Retinal pigment epithelial cell (primary cell): ENCODE measurements at places on chromosomes 2 and 18.
A peak's percentile ranks its signal among the peaks of the same experiment; 100 is the strongest.

- DNase-seq = no peak
These were observed 104.9 kb downstream of the CERS6 start for GRCh38 chr2:168560817-168561499.

DNA sequence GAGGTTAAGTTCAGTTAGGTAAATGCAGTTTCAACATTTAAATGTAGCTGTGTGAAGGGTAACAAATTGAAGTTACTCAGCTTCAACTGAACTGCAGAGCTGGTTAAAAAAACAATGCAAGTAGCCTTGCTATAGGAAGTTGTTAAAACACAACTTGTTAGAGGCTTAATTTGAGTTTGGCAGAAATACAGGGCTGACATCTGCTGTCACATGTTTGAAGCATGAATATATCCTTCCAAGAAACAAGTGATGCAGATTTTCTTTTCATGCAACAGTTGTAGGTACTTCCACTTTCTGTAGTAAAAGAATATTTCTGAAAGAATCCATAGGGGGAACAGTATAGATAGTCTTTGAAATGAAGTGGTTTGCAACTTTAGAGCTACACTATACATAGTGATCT is 208.7 kb upstream of the RASGRP3 start:
- no peak for DNase-seq

- DNase-seq = no peak
These were observed 33.0 kb upstream of the ST6GAL2 start for GRCh38 chr2:106919012-106919411.

DNA sequence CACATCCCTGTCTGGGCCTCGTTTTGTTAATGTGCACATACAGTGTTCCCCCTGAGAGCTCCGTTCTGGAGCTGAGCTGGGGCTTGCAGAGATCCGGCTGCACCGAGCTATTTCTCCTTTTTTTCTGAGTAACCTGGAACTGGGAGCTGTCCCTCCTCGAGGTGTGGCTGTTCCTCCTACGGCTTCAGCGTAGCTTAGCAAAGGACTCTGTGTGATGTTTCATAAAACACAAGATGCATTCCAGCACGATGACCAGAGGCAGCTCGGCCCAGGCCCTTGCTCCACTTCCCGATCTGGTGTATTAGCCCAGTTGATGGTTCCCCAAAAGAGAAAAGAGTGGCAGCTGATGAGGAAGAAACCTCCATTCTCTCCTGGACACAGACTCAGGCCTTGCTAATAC is 103.0 kb downstream of the FAM210A start:
- DNase-seq = no peak

- no peak for DNase-seq
These were observed 391.1 kb downstream of the ALK start for GRCh38 chr2:29530281-29530680.

DNA sequence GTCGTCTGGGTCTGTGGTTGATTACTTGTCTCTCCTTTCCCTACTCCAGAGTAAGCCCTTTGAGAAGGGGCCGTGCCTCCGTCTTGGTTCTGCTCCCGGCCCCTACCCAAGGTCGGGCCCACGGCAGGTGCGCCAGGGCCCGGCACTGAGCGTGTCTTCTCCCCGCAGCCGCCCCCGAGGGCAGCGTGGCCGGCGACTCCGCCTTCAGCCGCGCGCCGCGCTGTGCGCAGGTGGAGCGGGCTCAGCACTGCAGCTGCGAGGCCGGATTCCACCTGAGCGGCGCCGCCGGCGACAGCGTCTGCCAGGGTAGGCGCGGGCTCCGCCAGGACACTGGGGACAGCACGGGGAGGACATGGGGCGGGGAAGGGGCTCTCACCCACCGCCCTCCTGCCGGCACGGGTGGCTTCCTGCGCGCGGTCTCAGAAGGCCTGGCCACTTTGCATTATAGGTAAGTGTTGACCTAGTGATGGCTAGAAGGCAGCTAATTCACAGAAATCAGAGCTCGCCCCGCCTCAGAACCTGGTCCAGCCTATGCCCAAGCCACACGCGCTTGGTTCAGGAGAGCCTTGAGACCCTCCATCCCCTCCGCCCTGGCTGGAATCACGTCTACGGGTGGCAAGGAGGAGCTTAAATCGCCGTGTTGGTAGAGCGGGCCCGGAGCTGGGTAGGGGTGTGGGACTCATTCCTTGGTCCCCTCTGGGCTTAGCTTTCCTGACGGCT is 43.5 kb downstream of the FBLN7 start:
- DNase-seq = no peak

DNA sequence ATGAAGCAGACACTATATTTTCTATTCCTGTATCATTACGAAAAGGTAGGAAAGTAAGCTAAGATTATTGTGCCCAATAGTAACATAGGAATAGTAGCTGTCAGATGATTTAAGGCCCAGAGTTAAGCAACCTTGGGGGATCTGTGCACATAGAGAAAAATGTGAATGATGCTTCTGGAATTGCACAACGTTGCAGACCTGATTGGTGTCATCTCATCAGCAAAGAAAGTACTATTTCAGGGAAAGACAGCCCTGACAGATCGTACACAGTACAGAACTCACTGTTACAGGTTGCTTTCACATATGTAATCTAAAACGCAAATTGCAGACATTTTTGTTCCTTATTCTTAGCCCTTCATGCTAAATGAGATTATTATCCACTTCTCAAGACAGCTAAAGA is 535.9 kb downstream of the TRIB2 start:
- no peak for DNase-seq

- no peak for DNase-seq
These were observed 20.3 kb upstream of the KCNK3 start for GRCh38 chr2:26672112-26672817.

DNA sequence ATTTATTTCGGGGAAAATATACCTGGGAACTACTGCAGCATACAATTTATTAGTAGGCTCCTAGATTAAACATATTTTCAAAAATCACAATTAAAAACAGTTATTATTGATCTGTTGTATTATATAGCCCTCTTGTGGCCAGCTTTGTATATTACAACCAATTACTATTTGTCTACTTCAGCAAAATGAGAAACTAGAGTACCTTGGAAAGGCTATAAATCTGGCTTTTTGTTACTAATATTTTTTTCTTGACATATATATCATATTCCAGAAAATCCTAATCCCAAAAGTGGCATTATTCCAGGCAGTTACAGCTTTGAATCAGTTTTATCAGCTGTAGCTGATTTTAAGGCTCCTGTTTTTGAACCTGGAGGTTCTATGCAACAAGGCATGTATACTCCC is 101.2 kb downstream of the UBR3 start:
- peak; percentile 17 for DNase-seq

DNA sequence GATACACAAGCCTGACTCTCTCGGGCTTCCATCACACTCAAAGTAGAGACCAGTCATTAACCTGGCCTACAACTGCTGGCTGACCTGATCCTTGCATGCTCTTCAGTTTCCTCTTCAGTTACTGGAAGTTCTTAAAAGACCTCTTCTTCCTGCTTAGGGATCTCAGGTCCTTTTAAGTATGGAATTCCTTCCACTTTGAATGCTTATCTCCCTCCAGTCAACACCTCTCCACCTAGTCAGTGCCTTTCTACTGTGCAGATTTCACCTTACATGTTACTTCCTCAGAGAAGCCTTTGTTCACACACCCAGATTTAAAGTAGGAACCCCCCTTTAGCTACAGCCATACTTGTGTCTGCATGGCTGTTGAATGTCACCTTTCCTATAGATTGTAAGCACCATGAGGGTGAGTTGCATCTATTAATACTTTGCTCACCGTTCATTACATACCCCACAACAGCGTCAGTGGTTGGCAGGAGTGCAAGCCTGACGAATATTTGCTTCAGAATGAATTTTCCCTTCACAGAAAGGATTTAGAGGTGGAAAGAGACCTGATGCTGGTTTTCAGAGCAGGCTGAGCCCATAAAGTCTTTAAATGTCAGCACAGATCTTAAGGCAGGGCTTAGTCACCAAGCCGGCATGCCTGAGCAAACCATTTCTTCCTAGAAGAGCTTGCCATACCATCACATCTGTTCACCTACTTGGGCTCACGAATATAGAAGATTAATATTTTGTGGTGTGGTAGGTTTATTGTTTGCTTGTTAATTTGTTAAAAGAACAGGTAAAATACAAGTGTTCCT is 90.1 kb downstream of the ACVR1 start:
- peak; percentile 61 for DNase-seq

DNA sequence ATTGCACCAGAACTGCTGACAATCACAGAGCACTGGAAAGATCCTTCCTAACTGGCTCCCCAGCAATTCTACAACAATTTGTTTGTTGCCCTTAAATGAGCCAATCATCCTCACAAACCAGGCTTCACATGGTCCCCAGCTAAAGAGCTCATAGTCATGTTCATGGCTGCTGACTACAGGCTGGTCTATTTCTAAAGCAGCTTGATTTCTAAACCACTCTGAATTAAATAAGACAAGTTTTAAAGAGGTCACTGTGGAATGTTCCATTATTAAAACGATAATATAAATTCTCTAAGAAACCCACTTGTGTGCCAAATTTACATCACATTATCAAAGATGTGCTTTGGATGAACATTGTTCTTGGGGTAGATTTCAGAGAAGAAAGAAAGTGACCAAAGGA is 110.7 kb downstream of the COPS8 start:
- DNase-seq = no peak

DNA sequence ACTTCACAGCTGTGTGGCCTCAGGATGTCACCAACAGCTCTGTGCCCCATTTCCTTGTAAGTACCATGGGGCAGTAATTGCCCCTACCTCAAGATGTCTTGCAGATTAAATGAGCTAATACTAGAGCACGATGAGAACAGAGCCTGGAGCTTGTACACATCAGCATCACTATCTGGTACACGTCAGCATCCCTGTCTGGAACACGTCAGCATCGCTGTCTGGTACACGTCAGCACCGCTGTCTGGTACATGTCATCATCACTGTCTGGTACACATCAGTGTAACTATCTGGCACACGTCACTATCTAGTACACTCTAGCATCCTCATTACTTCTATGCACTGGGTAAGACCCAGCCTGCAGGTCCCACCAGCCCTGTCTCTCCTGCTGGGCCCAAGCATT is 37.2 kb downstream of the AQP12A start:
- DNase-seq = no peak

DNA sequence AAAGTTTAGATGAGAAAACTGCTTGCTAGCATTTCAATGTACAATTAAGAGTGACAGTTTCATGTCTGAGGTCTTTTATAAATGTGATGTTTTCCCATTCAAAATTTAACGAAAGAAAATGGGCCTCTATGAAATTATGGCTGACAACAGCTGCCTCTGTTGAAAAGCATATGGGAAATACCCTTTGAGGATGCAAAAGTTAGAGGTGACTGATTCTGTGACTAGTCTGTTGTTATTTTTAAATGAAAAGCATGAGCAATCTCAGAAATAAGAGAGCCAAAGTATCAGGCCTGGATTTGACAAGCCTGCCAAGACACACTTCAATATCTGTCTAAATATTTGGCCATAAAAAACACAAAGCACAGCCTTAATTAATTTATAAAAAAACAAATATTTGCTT is 580.8 kb downstream of the ERBB4 start:
- no peak for DNase-seq

GRCh38 chr18:23900994-23901393 is 113.6 kb upstream of the TTC39C start:
- no peak for DNase-seq

DNA sequence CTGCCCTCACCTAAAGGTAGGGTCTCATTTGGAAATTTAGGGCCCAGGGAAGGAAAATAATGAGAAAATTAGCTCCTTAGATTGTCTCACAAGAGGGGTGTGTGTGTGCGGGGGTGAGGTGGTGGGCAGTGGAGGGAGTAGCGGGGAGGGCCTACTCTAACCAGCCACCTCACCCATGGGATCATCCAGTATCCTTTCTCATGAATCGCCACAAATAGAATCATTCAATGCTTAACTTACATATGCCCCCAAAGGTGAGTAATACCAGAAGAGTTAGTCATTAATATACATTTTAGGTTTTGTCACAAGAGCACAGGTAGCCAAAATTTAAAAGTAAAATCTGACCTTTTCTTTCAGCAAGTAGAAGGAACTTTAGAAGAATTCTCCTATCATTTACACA is 122.1 kb downstream of the PLEKHM3 start:
- DNase-seq = no peak

GRCh38 chr2:105330681-105331375 is 1.3 kb upstream of the TGFBRAP1 start:
- DNase-seq = no peak

GRCh38 chr2:187640926-187641510 is 86.8 kb upstream of the TFPI start:
- no peak for DNase-seq

- peak; percentile 12 for DNase-seq
These were observed 305.0 kb upstream of the EPAS1 start for GRCh38 chr2:45992021-45992740.

- no peak for DNase-seq
These were observed 60.4 kb upstream of the SOS1 start for GRCh38 chr2:39181297-39181696.

- peak; percentile 93 for DNase-seq
These were observed 195.7 kb upstream of the FANCL start for GRCh38 chr2:58436872-58437271.

DNA sequence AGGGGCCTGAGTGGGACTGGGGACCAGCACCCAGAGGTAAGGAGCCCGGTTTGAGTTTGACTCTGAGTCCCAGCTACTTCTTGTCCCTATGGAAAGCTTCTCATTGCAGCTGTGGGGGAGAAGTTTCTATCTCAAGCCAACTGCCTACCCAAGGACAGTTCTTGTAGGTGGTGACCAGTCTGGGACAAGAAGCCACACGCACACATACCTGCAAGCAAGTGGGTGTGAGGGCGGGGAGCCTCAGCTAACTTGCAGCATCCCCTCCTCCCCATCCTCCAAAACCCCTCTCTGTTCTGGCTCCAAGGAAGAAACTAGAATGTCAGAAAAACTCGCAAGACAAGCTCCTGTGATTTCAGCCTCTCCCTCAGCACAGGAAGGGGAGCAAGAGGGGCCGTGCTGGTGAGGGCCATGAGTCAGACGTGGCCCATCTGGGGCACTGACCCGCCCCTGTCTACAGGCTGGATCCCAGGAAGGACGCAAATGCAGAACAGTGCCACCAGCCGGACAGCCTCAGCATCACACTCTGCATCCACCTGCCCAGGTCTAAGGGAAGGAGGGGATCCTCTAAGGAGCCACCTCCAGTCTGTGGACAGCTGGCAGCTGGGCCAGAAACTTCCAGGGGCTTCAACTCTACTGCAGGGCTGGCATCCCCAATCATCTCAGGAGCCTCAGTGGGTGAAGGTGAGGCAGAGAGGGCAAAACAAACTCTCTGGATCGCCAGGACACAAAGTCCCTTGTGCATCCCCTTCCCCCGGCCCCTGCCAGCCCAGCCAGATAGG is 103.4 kb downstream of the TNS1 start:
- DNase-seq = peak; percentile 44

DNA sequence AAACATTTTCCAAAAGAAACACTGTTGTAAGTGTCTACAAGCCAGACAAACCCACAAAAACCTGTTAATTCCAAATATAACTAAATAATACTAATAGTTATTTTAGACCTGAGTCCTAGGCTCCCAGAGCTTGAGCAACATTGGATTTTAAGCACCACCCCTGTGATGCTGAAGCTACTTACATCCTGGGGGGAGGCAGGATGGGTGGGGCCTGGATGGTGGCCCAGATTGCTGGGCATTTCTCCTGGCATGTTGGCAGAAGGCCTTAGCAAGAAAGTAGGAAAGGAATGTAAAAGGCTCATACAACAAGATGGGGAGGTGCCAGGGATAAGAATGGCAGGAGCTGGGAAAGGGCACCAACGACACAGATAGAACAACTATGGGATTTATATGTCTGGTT is 50.7 kb upstream of the OTX1 start:
- DNase-seq = peak; percentile 48

- DNase-seq = no peak
These were observed 48.6 kb downstream of the UGGT1 start for GRCh38 chr2:128139624-128140023.
